ENCODE measurements at places on chromosomes 1 and 21.
A peak's percentile ranks its signal among the peaks of the same experiment; 100 is the strongest.

DNA sequence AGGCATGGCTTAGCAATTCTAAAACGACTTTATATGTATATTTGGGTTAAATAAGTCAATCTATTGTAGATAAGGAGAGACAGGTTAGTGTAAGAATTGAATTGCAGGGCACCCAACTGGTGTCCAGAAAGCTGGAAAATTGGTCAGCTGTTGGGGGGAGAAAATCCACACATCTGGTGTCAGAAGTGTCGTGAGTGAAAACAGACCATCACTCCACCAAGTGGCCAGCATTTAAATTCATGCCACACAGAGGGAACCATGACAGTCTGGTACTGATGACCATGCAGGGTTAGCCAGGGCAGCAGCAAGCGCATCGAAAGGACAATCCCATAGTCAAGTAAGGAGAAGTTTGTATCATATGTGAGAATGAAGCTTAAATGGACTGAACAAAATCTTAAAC lies 11.7 kb downstream of the LAX1 start:
- peak; percentile 36 for DNase-seq

- DNase-seq = no peak
Measured at GRCh38 chr21:17089091-17089491, 423.8 kb upstream of the CXADR start.

DNA sequence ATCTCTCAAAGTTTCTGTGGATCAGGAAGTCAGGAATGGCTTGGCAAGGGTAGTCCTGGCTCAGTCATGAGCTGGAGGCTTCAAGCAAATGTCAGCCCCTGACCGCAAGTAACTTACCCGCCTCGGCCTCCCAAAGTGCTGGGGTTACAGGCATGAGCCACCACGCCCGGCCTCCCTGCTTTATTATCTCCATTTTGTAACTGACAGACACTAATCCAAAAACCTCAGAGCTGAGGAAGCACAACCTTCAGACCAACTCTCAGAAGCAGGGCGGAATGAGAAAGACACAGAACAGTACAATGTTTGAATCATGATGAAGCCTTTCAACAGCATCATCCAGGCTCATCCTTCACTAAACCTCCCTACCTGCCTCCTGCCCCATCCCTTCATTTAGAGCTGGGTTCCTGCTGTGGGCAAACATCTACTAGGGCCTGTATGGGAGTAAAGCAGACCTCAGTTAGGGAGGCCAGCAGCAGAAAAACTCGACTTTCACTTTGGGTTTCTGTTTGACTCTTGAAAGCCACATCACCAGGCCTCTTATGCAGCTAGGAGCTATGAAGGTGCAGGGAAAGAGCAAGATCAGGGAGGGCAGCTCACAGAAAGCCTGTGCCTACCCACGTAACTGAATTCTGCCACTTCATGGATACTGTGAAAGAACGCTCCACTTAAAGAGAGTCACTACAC lies 84.4 kb upstream of the RAB4A start:
- no peak for DNase-seq

- DNase-seq = no peak
Measured at GRCh38 chr1:16920951-16921350, 780 bp upstream of the CROCC start.
